Cortex of kidney (tissue), 1 donor: ENCODE measurements at places on chromosomes 1 and 21.

DNA sequence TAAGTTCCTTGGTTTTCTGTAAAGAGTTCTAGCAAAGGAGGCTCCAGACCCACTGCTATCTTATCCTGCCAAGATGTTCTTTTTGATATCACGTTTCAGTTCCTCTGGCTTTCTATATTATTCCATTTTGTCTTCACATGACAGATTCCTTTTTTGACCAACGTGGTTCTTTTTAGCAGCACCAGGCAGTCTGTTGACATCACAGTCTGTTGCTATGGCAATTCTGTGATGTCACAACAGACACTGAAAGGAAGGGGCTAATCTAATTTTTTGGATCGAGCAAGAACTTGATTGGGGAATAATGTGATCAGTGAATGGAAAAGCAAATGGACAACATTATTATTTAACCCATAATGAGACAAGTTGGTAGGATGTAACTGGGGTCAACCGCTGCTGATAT lies 64.5 kb upstream of the GOLT1A start:
- DNase-seq = no peak

DNA sequence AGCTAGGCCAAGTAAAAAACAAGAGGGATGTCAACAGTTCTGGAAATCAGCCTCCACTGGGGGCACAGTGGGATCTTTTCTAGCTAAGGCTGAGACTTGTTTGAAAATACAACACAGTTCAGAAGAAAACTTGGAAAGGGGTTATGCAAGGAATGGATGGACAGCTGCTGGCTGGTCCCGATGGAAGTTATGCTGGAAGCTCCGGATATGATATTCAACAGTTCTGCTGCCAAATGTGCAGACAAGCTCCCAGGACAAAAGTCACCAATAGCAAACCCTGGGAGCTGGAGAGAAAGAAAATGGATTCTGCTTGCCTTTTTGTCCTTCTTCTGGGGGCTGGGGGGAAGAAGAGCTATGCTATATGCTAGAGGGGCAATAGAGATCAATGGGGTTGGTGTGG lies 14.3 kb downstream of the LMX1A start:
- no peak for DNase-seq

GRCh38 chr1:239056940-239057339 lies 329.4 kb upstream of the CHRM3 start:
- DNase-seq = no peak

- no peak for DNase-seq
Observed at GRCh38 chr21:39633770-39634181, 21.0 kb downstream of the B3GALT5 start.

- no peak for DNase-seq
Observed at GRCh38 chr1:234555390-234556024, 54.5 kb downstream of the IRF2BP2 start.

GRCh38 chr1:55353707-55354620 lies 138.8 kb upstream of the USP24 start:
- no peak for DNase-seq

DNA sequence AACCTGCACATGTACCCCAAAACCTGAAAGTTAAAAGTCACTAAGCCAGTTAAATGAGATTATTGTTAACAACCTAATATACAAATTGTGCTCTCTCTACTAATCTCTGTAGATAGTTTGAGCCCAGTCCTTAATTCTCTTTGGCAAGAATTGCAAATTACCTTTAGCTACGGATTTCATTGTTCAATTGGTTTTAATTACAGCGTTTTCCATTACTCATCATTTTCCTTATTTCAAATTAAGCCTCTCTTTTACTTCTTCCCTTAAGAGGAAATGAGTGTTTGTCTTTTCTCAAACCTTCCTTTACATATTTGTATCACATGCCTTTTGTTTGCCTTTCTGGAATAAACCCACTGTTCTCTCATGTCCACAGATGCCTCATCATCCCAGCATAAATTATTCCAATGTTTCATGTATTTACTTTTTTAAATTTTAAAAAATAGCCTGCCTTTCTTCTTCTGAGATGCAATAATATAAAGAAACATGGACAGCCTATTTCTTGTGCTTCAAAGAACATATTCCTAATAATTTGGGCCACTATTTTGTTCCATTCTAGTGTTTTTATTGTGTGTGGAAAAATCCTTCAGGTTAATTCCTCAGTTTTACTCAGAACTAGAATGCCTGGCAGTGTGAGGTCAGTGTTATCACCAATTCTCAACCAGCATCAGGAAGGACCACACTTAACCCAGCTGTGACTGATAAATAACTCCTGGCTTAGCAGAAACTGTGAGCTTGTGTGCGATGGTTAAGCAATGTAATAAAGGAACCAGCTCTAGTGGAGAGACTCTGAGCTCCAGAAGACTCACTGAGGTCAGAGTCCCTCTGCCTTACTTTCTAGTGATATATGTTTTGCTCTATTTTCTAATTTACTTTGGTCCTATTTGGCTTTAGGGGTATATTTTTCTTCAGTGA lies 600.5 kb downstream of the LTN1 start:
- DNase-seq = no peak

DNA sequence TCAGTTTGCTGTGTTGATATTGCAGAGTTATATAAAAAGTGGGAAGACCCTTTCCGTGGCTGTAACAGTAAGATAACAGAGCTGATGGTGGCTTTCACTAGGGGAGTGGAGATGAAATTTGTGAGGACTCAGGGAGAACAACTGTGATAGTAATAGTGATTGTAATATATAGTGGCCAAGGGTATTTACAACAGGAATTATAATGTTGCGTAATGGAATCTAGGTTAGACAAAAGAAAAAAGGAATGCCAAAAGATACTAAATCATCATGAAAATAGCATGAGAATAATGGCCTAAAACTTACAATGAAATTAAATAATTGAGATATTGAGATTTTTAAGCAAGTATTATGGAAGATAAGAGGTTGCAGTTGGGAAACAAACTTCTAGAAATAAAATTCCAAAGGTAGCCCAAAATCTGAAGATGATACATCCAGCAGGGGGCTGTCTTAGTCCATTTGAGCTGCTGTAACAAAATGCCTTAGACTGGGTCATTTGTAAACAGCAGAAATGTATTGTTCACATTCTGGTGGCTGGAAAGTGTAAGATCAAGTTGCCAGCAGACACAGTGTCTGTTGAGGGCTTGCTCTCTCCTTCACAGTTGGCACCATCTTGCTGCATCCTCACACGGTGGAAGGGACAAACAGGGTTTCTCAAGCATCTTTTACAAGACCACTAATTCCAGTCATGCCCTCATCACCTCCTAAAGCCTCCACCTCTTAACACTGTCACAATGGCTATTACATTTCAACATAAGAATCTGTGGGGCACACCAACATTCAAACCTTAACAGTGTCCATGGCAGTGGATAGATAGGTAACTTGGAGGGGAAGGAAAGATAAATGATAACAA lies 711.2 kb downstream of the MRPL39 start:
- DNase-seq = no peak

- DNase-seq = no peak
Observed at GRCh38 chr1:151164732-151165280, 896 bp downstream of the LYSMD1 start.

GRCh38 chr21:34367320-34367935 lies 3.6 kb downstream of the KCNE2 start:
- DNase-seq = no peak

- DNase-seq = no peak
Observed at GRCh38 chr21:25573409-25574206, 33.7 kb downstream of the MRPL39 start.

- no peak for DNase-seq
Observed at GRCh38 chr1:150487763-150488115, 520 bp downstream of the TARS2 start.

DNA sequence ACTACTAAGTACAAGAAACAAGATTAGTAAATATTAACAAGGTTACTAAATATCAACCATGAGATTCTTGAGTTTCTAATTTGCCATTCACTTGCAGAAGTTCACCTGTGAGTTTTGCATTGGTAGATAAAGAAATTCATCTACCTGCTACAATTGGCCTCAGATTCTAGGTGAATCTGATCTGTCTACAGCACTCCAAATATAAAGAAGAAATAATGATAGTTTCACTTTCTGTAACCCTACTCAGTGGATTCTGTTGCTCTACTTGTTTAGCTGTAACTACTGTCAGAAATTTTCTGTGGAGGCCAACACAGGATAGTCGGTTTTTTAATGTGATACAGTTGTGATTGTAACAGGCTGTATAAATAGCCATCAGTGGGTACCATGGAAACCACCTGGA lies 118.6 kb downstream of the NR5A2 start:
- no peak for DNase-seq

DNA sequence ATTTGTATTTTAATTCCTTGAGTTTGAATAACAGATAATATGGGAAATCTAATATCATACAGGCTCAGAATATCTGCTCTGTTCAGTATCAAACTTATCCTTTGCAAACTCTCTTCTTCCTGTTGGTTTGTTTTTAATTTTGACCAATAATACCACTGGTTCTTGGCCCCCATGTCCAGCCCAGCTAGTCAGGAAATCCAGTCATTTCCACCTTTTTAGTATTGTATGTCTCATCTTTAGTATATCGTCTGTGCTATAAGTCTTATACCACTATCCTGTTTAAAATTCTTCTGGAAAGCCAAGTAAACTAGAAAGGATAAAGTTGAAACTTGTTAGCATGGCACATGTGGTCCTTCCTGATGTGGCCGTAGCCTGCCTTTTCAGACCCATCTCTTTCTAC lies 10.7 kb downstream of the SCCPDH start:
- no peak for DNase-seq
